ENCODE measurements at places on chromosomes 13 and 19.

DNA sequence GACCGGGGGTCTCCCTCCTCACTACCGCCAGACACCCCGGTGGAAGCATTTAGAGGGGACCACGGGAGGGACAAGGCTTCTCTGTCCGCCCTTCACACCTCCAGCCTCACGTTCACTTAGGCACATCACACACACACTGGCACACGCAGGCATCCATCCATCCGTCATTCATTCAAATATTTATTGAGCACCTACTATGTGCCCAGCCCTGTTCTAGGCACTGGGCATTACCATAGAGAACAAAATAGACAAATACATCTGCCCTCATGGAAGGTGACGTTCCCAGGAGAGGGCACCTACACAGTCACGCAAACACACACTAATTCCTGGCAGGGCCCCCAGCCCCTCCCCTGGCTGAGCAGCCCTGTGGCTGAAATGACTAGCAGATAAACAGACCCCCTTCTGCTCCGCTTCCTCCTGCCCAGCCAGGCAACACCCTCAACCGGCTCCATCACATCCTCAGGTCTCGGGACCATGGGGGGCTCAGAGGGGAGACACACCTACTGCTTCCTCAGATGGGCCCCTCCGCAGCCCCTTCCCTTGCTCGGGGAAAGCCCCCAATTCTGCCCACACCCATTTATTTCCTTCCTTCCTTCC is 3.7 kb upstream of the NOP53 start:
- no peak for DNase-seq

DNA sequence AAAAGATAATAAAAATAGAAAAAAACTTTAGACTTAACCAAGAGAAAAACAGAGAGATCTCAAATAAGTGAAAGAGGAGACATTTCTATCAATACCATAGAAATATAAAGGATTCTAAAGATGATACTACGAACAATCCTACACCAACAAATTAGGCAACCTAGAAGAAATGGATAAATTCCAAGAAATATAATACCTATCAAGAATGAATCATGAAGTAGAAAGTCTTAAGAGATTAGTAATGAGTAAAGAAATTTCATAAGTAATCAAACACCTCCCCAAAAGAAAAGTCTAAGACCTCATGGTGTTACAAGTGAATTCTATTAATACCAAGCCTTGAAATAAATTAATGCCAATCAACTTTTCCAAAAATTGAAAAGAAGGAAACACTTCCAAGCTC is 1584.5 kb upstream of the MIR17HG start:
- DNase-seq: no peak

- DNase-seq: no peak
These were observed 14.0 kb downstream of the ARHGAP33 start for GRCh38 chr19:35789195-35789977.

DNA sequence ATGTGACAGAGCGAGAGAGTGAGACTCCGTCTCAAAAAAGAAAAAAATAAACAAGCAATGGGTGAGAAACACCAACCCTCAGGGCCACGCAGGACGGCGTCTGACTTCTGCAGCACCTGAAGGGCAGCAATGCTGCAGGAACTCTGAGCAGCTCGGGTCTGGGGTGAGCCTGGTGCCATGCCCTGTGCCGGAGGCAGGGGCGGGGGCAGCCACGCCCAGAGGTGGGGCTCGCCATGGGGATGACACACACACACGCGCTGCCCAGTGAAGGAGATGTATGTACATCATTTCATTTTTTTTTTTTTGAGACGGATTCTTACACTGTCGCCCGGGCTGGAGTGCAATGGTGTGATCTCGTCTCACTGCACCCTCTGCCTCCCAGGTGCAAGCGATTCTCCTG is 24.3 kb downstream of the GPX4 start:
- DNase-seq: no peak

DNA sequence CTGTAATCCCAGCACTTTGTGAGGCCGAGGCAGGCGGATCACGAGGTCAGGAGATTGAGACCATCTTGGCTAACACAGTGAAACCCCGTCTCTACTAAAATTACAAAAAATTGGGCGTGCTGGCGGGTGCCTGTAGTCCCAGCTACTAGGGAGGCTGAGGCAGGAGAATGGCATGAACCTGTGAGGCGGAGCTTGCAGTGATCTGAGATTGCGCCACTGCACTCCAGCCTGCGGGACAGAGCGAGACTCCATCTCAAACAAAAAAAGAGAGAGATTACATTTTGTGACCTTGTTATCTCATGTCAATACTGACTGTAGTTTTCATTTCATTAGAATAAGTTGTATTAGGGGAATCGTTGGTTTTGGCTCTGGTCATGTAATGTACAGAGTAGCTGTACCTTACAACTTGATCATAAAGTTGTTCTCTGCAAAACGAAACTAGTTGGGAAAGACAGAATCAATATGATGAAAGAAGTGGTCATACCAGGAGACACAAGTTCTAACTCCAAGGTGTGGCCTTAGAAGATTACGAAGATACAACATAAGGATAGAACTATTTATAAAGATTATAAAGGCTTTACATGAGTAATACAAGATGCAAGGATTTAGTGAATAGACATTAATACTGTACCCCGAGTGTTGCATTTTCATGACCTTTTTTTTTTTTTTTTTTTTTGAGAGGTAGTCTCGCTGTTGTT is 15.3 kb downstream of the TMEM38A start:
- DNase-seq: no peak

DNA sequence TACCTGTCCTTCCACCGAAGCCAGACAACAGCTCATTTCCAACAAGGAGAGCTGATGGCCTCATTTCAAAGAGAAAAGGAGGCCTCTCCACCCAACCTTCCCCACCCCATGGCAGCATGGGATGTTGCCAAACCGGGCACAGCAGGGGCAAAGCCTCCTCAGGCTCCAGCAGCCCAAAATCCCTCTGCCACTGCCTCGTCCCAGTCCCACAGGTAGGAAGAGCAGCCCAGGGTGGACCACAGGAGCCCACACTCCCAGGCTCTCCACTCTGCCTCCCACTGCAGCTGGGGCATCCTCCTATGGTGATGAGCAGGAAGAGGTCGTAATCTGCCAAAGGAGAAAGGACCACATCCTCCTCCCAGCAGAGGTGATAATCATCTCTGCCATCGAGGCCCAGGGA is 50.9 kb downstream of the PEPD start:
- no peak for DNase-seq

- no peak for DNase-seq
These were observed 42.3 kb downstream of the CD320 start for GRCh38 chr19:8265872-8266271.
